Tongue (tissue), 3 donors: ENCODE measurements at places on chromosomes 4 and X.
A peak's percentile ranks its signal among the peaks of the same experiment; 100 is the strongest.

DNA sequence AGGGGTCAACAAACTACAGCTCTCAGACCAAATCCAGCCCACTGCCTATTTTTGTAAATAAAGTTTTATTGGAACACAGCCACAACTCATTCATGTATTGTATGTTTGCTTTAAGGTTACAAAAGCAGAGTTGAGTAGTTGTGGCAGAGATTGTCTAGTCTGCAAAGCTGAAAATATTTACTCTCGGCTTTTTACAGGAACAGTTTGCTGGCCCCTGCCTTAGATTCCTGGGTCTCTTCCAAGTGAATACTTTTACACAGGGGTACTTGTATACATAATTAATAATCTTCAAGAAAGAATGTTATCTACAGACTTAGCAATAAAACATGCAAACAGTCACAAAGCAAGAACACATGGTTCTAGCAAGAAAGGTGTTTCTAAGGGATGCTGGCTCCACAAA is 154.2 kb downstream of the AMELX start:
- no peak for DNase-seq

GRCh38 chrX:77427611-77428010 is 19.6 kb upstream of the FGF16 start:
- DNase-seq, result no peak

DNA sequence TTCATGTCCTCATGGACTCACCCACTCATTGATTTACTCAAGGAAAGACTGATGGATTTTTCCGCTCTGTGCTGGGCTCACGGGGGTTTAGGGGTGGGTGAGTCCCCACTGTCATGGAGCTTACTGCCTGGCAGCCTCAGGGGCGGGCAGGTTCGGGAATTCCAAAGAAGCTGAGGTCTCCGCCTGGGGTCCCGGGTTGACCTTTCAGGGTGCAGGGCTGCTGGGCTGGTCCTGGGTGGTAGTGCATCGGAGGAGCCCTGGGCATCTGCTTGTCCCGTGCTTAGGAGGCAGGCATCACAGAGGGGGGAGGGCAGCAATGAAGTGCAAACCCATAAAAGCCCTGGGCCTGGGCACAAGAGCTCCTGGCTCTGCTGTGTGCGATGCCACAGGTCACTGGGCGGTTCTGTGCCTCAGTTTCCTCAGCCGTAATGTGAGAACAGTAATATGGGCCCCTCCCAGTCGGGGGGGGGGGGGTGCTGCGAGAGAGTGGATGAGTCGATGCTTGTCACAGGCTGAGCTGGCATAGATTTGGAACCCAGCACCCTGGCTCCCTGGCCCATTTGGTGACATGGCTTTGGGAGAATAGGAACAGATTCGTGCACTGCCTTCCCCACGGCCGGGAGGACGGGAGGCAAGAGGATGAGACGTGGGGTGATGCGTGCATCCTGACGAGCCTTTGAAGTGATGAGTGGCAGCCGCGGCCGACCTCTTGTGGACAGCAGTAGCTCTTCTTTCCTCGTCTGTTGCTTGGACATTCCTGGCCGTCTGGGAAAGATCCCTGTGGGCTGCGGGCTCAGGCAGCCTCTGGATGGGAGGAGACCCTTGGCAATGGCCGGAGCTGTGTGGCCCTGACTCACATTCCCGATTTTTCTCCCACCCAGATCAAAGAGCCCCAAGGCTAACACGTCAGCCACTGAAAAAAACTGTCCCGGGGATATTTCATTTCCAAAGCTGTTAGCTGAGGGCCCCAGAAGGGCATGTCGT is 42.0 kb downstream of the PSAPL1 start:
- peak; percentile 76 for DNase-seq

- no peak for DNase-seq
Observed at GRCh38 chr4:119854364-119854763, 212.3 kb downstream of the MAD2L1 start.

- DNase-seq, result no peak
Observed at GRCh38 chrX:53694642-53695041, 8.1 kb upstream of the HUWE1 start.

- DNase-seq, result no peak
Observed at GRCh38 chr4:102775805-102776204, 15.0 kb upstream of the MANBA start.

DNA sequence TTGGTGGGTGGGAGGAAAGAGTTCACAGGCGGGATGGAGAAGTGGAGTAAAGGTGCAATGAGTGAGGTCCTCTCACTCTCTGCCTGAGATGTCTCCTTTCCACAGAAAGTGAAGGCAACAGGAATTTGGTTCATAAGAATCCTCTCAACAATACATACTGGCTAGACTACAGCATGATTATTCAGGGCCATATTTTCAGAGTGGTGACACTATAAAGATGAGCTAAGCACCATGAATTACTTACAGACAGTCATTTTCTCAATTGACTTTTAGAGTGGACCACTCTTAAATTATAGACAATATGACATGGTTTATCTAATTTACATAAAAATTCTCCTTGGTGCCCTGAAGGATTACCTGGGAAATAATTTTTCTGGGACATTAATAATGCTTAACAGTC is 286.1 kb upstream of the MAD2L1 start:
- no peak for DNase-seq

- peak; percentile 77 for DNase-seq
Observed at GRCh38 chr4:123398066-123398852, 1.7 kb downstream of the SPRY1 start.

DNA sequence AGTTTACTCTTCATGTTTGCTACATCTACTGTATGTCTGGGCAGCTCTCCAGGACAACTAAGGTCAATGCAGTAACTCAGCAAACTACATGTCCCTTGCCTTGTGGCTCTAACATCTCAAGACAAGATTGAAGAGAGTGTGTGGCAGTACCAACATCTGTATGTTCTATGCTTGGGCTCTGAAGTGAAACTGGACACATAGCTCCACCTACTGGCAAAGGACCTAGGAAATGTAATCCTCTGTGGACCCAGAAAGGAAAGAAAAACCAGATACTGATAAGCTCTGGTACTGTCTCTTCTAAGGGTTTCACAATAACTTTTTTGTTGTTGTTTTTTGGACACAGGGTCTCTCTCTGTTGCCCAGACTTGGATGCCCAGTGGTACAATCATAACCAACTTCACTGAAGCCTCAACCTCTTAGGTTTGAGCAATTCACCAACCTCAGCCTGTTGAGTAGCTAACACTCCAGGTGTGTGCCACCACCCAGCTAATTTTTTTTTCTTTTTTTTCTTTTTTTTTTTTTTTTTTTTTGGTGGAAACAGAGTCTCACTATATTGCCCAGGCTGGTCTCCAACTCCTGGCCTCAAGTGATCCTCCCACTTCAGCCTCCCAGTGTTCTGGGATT is 64.1 kb downstream of the QDPR start:
- peak; percentile 81 for DNase-seq

DNA sequence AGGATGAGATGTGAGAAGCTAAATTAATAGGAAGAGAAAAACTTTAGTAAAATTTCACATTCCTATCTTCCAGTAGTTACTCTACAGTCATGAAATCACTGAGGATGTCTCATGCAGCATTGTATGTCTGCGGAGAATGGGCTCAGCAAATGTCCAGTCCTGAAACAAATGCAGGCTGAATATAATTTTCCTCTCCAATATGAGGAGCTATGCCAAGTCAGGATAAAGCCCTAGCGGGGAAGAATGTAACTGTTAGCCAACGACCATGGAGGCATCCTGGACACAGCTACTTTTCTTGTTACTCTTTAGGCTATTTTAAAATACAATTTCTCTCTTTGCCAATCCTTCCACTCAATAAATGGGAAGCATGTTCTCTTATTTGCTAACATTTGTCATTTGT is 127.7 kb downstream of the PRKX start:
- no peak for DNase-seq

GRCh38 chr4:167838686-167839085 is 253.7 kb upstream of the ANXA10 start:
- DNase-seq, result no peak

DNA sequence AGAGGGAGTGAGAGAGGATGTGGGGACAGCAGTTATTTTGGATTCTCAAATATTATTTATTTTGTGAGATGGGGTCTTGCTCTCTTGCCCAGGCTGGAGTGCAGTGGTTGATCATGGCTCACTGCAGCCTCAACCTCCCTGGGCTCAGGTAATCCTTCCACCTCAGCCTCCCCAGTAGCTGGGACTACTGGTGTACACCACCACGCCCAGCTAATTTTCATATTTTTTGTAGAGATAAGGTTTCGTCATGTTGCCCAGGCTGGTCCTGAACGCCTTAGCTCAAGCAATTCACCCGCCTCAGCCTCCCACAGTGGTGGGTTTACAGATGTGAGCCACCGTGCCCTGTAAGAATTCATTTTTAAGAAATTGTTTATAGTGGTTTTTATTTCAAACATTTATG is 61.2 kb downstream of the FHDC1 start:
- DNase-seq, result no peak

- no peak for DNase-seq
Observed at GRCh38 chrX:36898301-36898700, 109.9 kb upstream of the FAM47C start.

DNA sequence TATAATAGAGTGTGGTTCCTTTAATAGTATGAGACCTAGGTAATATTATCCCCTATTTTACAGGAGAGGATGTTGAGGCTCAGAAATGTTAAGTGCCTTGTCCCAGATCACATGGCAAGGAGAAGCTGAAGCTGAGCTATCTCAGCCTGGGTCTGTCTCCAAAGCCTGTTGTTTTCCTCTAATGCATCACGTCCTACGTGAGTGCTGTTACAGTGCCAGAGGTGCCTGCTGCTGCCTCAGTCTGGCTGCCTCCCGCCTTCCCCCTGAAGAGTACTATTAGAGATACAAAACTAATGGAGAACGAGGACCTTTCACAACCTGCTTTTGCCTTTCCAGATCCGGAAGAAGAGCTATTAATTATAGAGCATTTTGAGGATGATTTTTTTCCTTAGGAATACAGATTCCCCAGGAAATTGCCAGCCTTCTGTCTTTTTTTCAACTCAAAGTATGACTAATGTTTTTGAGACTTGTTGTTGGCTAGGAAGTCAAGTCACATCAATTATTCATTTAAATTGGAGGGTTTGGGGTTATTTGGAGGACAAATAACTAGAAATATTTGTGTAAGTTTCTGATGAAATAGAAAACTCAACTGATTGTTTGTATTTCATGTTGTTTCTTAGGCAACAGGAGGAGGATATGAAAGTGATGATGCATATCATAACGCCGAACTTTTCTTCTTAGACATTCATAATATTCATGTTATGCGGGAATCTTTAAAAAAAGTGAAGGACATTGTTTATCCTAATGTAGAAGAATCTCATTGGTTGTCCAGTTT is 43.9 kb upstream of the MTMR1 start:
- DNase-seq, result no peak

DNA sequence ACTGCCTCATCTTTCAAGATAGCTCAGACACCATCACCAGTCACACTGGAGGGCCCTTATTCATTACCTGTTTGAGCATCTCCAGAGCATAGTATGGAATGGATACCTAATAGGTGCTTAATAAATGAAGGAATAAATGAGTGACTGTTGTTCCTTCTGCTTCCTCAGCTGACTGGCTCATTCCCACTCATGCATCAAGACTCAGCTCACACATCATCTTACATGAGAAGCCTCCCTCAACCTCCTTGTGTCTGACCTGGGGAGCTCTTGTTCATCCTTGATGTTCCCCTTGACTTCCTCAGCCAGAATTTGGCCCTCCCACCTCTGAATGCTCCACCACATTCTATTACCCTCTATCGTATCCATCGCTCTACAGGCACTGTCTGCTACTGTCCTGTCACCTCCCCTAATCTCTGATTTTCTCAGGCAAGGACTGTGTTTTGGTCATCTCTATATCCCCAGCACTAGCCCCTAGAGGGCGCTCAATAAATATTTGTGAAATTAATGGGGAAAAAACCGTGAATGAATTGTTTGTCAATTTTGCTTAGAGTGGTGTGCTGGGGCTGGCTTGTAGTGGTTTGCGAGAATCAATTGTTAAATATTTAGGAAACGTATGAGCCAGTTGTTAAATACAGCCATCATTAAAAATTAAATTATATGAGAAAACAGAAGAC is 88.3 kb downstream of the NHSL2 start:
- DNase-seq, result peak; percentile 49

- DNase-seq, result no peak
Observed at GRCh38 chr4:51943221-51943620, 76.9 kb downstream of the LRRC66 start.

GRCh38 chrX:23907111-23907497 is 634 bp downstream of the APOO start:
- DNase-seq, result no peak

DNA sequence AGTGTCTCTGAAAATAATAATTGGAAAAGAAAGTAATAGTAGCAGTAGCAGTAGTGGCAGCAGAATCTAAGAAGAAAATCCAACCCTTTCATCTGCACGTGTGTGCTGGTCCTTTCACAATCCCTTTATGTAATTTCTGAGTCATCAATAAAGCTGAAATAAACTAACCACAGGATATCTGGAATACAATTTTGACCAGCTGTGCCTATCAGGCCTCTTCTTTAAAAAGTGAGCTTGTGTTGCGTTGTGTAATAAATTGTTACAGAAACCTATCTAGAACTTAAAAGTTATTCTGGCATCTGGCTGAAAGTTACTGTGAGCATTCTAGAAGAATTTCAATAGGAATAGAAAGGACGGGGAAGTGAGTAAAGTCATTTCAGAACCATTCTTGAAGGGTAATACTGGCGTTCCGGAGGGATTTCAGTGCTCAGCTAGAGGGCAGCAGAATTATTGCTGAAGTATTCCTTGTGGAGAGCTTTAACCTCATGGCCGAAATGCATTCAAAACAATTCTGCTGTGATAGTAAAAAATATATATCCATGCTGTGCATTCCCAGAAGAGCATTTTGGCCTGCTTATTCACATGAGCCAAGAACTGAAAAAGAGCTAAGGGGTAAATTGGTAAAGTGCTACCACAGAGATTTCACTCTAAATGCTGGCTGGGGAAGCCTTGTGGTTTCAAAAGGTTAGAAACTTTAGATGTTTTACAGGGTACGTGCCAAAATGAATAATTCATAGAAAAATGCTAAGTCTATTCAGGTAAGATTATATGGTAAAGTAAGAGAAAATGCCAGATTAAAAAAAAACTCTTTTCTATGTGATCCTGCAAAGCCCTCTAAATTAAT is 260.6 kb downstream of the NKX6-1 start:
- DNase-seq, result no peak

DNA sequence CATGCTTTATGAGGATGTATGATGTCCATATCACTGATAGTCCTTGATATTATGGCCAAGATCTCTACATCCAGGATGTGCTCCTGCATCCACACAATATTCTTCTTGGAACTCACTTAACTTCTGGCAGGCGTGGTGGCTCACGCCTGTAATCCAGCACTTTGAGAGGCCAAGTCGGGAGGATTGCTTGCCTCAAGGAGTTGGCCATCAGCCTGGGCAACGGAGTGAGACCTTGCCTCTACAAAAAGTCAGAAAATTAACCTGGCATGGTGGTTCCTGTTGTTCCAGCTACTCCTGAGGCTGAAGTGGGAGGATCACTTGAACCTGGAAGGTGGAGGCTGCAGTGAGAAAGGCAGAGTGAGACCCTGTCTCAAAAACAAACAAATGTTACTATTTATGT is 2.3 kb upstream of the HNRNPD start:
- no peak for DNase-seq

DNA sequence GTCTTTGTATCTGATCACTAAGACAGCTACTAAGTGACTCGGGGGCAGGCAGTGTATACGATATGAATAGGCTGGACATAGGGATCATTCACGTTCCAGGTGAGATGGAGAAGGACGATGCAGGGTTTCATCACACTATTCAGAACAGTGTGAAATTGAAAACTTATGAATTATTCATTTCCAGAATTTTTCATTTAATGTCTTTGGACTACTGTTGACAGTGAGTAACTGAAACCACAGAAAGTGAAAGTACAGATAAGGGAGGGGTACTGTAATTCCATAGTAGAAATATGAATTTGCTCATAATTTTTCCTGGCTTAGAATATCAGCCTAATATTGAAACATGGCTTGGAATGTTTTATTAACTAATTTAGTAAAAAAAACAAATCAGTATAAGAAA is 24.4 kb downstream of the TMEM144 start:
- no peak for DNase-seq
